ENCODE measurements at places on chromosomes 1 and 21. TPM values are rescaled to one million over a fixed set of nuclear protein-coding genes. Genes with fewer than 3 reads are reported as not detected.

- no peak for DNase-seq
These were observed 19.7 kb upstream of the GPR52 start for GRCh38 chr1:174428033-174428432.

GRCh38 chr1:109397581-109398342, at the start of gene SORT1:
Gene SORT1, minus strand, starts transcription at chr1:109397918. Its CDS starts 26 bp downstream, at chr1:109397892.
- DNase-seq: no peak

The GJC2 gene
- 4.4 TPM for total RNA-seq

DNA sequence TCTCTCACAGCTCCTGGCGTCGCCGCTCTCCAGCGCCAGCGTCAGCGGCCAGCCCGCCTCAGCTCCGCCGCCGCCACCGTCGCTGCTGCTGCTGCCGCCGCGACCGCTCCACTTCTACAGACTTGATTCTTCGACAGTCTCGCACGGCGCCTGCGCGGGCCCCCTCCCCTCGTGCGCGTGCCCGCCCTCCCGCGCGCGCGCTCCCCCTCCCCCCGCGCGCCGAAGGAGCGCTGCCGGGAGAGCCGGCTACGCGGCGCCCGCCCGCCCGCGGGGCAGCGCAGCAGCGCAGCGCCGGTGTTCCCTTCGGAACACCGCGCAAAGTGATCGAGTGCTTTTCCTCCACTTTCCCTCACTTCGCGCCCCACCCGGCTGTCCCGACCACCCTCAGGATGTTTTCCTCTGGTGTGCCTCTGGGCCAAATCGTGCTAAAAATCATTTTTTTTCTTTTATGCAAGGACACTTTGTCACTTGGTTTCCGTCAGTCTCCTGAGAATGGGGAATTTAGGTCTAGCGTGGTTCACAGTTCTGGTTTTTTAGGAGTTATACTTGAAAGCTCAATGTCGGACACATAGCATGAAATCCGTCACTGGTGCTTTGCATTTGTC, at the start of gene IRF2BP2:
Gene IRF2BP2, minus strand, starts transcription at position 118 of the 605 bp plus-strand sequence. CDS start 684 bp downstream, outside the sequence.
- no peak for DNase-seq

- no peak for DNase-seq
These were observed 53.8 kb upstream of the APP start for GRCh38 chr21:26224366-26224765.
